ENCODE measurements at places on chromosomes 2 and 18.

DNA sequence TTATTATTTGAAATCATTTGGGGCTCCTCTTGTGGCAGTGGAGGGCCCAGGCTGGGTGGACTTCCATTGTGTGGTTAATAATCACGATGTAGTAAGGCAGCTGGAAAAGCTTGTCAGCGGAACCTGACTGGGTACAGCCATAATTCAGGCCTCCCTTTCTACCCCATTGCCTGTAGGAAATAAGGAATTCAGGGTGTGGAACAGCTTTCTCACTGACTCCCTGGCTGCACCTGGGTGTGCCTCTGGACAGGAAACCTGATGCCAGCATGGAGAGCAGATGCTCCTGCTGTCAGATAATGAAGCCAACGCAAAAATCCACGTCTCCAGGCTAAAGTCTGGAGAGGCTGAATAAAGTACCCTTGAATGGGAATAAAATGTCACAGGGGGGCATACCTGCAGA, 44.2 kb downstream of the LYPD6B start:
- no peak for DNase-seq

GRCh38 chr2:128179461-128179755, 88.4 kb downstream of the UGGT1 start:
- no peak for DNase-seq

DNA sequence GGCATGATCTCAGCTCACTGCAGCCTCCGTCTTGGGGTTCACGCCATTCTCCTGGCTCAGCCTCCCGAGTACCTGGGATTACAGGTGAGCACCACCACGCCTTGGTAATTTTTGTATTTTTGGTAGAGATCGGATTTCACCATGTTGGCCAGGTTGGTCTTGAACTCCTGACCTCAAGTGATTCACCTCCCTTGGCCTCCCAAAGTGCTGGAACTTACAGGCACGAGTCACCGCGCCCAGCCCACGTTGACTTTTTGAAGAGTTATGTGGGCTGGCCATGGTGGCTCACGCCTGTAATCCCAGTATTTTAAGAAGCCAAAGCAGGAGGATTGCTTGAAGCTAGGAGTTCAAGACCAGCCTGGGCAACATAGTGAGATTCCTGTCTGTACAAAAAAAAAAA, 20.8 kb downstream of the CCL20 start:
- DNase-seq = no peak

GRCh38 chr2:236955521-236956030, 130.1 kb upstream of the COPS8 start:
- no peak for DNase-seq

DNA sequence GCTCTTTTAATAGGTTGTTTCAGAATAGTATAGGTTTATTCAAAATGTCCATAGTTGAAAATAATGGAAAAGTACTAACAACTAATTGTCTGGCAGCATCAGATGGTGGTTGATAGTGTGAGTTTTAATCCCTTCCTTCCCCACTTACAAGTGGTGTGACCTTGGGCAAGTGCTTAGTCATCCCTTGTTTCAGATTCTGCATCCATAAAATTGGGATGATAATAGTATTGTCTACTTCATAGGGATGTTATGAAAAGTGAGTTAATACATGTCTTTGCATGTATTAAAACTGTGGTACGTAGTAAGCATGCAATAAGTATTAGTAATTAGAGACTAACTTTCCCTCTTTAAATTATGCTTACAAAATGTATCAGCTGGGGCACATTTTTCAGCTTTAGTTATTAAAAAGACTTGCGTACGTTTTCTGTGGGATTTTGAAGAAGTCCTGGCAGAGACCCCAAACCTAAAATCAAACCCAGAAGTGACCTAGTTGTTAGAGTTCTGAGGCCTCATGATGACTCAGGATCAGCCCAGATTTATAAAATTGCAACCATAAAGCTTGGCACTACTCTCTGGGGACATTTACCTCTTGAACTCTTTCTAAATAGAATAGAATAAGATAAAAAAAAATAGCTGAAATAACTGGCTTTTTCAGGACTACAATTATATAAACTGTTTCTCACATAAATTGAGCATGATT, 8.6 kb downstream of the ITGA4 start:
- no peak for DNase-seq

- DNase-seq = no peak
Observed at GRCh38 chr2:88574445-88574844, 52.8 kb downstream of the EIF2AK3 start.

GRCh38 chr18:31444142-31444541, 3.4 kb upstream of the DSG3 start:
- no peak for DNase-seq

- DNase-seq = no peak
Observed at GRCh38 chr2:167756446-167756845, 490.9 kb downstream of the STK39 start.

GRCh38 chr18:59655676-59656075, 41.5 kb downstream of the CCBE1 start:
- no peak for DNase-seq

GRCh38 chr18:2325308-2325849, 245.9 kb downstream of the METTL4 start:
- DNase-seq = no peak

DNA sequence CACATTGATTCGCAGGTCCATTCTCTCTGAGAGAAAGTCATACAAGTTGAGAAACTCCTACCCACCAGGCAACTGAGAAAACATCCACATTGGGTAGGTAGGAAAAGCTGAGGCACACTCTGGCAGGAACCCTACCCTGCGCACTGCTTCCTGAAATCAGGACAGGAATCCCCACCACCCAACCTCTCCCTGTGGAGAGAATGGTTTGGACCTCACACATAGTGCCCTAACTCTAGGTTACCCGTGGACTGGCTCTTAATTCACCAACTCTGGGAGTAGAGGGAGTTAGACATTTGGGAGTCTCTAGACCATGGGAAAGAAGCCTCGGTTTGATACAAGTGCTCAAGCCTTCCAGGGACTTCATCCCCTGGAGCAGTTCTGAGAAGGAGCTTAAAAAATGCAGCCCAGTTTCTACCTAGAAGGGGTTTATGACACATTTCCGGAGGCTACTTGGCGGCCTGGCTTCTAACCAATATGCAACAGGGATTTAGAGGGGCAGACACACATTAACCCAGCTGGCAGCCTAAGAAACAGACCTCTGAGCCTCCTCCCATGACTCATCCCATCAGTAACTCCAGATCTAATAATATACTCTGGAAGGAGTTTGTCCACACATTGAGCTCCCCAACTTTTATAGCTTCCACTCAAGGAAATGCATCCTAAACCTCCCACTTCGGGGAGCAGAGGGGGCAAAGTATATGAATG, 136.7 kb downstream of the EML6 start:
- DNase-seq = no peak

DNA sequence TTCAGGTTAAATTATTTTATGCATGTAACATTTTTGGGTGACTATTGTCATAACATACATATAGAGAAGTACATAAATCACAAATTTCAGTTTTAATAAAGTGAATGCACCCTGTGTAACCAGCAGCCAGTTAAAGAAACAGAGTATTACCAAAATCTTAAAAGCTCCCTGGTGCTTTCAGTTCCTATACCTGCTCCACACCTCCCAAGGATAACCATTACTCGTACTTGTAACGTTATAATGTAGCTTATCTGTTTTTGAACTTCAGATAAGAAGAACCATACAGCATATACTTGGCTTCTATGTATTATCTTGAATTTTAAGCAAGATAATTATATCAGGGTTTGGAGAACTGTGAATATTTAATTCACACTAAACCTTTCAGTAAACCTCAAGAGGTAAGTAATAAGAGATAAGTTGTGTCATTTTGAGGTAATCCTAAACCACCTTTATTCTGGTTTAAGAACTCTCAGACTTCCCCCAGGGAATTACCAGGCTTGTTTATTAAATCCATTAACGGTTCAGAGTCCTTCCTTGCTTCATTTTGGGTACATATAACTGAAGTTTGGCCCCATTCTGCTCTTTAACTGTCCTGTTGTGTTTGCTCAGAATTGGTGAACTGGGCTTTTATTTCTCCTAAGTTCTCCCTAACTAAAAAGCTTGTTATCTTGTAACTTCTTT, 58.6 kb downstream of the LCLAT1 start:
- DNase-seq = no peak

DNA sequence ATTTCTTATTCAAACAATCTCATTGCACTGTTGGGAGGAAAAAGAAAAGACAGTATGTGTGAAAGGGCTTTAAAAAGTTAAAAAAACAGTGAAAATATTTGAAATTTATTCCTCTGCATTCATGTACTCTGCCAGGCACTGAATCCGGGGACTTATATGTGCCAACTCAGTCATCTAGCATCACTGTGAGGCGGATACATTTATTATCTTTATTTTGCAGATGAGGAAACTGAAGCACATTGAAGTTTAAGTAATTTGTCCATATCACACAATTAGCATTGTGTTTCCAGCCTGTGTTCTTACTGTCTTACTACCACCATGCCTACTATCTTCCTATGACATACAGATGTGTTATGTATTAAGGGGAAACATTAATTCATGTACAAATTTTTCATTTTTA, 1.8 kb downstream of the LCLAT1 start:
- no peak for DNase-seq

DNA sequence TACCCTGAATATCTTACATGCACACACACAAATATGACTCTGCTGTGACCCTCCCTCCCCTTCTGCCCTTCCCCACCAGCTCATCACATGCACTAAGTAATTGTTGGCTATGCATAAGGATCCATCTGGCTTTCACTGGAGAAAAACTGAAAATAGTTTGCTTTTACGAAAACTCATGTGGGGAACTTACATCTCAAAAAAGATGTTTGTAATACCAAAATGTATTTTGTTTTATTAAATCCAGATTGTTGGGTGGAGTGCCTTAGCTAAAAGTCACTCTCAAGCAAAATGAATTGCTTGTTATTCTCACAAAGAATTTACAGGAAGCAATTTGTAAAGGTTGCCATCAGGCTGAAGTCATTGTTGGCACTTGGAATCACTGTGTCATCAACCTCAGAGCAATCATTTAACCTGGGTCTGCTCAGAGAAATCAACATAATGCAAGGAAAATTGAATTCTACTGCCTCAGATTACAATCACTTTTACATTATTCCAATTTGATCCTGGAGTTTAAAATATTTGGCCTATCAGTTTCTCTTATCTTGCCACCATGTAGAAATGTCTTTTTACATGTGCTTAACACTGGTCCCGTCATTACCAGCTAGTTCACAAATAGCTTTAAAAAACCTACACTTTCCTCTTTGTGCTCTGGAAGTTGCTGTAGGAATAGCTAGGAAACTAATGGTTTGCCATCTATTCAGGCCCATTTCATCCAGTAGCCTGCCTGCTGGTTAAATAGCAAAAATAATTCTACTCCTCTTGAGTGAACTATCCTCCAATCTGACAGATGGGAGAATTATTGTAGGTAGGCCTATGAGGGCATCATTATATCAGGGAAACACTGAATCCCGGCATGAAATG, 90.3 kb upstream of the TMEM17 start:
- DNase-seq = no peak

GRCh38 chr2:42185220-42185921, 16.2 kb downstream of the EML4 start:
- DNase-seq = no peak

GRCh38 chr18:10417664-10418063, 36.8 kb upstream of the APCDD1 start:
- no peak for DNase-seq

GRCh38 chr2:230636684-230637271, 75.9 kb upstream of the CAB39 start:
- DNase-seq = no peak

DNA sequence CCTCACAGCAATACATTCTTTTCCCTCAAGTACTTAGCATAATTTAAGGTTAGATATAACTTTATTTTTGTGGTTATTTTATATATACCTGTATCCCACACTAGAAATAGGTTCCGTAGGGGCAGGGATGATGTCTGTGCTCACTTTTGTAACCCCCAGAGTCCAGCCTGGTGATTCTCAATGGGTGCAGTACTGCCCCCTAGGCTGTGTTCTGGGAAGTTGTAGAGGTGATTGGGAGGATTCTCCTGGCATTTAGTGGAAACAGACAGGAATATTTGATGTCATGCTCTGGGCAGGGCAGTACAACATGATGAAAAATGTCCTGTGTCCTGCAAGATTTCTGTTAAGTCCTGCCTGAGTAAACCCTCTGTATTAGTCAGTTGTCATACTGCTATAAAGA, 333.3 kb downstream of the PLCL1 start:
- DNase-seq = no peak

- DNase-seq = no peak
Observed at GRCh38 chr18:572091-572830, 7.9 kb upstream of the CETN1 start.

DNA sequence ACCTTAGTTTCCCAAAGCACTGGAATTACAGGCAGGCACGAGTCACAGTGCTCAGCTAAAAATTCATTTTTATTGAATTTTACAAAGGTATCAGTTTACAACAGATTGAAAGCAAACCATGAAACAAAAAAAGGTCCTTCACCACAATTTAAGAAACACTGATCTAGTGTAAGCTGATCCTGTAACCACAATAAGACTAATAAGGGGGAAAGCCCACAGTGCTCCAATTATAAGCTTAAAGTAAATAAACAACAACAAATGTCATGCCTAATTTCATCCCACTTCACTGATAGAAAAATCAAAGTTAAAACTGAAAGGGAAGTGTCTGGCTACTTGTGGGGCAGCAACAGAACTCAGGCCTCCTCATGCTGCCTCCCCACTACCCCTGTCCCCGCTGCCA, 49.2 kb downstream of the ICA1L start:
- DNase-seq = no peak

All from anterior cingulate cortex (tissue), 58 donors.